AG10803 (cell line): ENCODE measurements at places on chromosomes 7 and 10.

- DNase-seq, result no peak
Measured at GRCh38 chr10:1291178-1292090, 235.2 kb downstream of the WDR37 start.

DNA sequence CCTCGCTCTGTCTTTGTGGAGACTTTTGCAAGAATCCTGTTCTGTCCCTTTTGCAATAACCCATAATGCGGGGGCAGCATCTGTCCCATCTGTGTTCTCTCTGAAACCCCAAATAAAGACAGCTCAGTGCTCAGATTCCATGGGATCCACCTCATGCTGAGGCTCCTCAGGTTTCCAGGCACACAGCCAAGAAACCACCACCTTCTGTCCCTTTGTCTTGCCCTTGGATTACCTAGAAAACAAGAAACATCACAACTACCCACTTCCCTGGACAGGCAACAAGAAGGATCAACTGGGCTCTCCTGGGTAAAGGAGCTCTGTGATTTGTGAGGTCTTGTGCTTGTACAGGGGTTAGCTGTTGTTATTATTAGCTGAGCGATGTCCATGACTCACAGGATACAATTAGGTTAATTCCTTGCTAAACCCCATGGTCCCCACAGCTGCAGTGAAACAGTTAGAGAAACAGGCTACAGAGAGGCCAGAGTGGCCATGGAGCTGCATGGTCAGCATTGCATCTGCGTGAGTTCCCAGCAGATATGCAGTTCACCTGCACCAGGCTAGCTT is 50.2 kb downstream of the CXCL12 start:
- peak; percentile 57 for DNase-seq

- peak; percentile 58 for DNase-seq
Measured at GRCh38 chr7:909358-910329, 33.3 kb downstream of the GET4 start.

GRCh38 chr7:80277434-80278427 is 143.1 kb downstream of the GNAI1 start:
- DNase-seq, result peak; percentile 65

DNA sequence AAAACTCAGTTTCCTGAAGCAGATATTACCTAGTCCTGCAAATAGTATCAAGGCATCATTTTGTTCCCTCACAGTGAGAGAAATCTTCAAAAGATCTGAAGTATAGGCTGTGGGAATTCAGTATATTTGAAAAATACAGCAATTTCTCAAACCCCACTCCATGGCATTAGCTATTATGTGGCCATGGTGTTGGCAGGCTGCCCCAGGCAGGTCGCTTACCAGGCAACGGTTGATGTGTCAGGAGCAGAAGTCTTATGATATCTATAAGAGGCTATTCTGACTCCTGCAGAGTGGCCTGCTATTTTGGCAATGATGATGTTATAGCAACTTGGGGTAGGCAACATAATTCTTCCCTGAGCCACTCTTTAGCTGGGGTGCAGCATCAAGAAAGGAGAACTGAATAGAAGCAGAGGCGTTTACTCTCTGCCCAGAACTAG is 187.9 kb downstream of the PLXDC2 start:
- no peak for DNase-seq

DNA sequence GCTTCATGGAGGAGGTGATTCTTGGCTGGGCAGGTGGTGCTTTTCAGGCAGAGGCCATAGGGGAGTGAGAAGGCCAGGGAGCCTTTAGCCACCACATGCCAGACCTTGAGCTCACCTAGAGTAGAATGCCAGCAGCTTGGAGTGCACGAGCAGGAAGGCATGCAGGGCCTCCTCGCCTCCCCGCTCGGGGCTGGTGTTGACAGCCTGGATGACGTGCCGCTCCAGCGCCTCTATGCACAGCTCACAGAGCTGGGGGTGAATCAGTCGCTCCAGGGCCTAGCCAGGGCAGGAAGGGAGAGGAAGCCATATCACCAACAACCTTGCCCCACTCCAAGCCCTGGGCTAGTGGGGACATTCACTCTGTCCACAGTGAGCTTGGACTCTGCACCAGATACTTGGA is 15.7 kb downstream of the HPS1 start:
- DNase-seq, result no peak

DNA sequence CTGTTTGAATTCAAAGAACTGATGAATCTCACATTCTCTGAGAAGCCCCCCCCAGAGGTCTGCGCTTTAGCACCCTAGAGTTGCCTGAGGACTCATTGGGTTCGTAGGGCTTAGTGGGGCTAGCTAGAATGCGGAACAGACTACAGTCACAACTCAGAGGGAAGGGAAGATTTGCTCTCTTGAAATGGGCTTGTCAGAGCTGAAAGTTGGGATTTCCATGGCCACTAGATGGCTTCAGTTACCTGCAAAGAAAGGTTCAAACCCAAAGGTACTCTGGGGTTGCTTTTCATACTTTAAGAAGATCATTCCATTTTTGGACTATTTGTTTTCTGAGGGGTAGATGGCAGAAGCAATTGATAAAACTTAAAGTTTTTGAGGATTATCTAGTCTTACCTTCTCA is 205.0 kb downstream of the BBS9 start:
- peak; percentile 10 for DNase-seq

DNA sequence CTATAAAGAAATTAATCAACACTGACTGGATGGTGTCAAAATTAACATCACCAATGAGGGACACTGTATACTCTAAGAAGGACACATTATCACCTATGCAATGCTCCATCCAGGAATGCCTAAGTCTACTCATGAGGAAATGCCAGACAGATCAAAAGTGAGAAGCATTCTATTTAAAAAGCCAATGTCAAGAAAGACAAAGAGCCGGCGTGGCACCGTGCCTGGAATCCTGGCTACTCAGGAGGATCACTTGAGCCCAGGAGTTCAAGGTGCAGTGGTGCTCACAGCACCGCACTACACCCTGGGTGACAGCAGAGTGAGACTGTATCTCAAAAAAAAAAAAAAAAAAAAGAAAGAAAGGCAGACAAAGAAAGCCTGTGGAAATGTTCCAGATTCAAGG is 45.5 kb upstream of the ANAPC16 start:
- DNase-seq, result no peak

GRCh38 chr7:73423519-73424488 is 9.8 kb upstream of the FZD9 start:
- no peak for DNase-seq
